T-helper 2 cell (primary cell): ENCODE measurements at places on chromosomes 4 and X.

GRCh38 chr4:155809835-155810234 is 51.0 kb downstream of the GUCY1B1 start:
- DNase-seq: no peak

DNA sequence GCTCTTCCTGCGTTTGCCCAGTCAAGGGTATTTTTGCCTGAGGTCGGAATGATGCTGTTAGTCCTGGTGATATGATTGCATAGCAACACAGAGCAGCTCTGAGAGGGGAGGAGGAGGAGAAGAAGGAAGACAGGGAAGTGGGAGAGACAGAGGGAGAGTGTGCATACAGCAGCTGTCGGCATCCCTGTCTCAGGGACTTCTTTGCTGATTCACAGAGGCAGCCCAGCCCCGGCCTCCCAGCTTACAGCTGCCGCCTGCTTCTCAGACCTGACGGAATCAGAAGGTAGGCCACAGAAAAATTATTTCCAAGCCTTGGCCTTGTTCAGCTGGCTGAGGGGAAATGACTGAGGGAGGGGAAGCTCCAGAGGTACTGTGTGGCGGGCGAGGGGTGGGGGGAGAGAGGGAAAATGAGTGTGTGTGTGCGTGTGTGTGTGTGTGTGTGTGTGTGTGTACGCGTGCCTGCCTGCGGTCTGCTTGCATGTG is 319 bp downstream of the DRP2 start:
- DNase-seq: no peak

DNA sequence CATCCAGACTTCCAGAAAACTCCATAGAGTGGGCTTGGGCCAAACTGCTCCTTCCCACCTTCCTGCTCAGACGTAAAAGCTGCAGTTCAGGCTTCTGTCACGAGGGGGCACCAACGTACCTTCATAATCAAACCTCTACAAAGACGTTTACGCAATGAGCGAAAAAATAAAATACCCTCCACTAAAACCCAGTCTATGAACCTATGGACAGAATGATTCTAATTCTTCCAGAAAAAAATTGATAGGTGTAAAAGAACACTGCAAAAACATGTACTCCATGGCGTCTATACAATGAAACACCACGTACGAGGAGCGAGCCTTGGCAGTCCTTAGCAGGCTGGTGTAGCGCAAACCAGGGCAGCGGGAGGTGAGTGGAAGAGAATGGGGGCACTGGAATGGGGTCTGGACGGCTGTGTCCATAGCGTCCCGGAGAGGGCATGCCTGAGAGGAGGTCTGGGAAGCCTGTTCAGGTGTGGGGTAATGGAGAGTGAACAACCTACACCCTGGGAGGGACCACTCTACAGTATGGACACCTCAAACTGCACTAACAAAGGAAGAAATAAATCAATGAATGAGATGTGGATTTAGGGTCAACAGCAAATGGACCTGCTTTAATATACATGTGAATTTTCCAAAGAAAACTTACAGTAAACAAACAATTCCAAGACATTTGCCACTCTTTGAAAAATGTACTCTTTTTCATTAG is 14.4 kb upstream of the RAB40A start:
- peak; percentile 44 for DNase-seq

DNA sequence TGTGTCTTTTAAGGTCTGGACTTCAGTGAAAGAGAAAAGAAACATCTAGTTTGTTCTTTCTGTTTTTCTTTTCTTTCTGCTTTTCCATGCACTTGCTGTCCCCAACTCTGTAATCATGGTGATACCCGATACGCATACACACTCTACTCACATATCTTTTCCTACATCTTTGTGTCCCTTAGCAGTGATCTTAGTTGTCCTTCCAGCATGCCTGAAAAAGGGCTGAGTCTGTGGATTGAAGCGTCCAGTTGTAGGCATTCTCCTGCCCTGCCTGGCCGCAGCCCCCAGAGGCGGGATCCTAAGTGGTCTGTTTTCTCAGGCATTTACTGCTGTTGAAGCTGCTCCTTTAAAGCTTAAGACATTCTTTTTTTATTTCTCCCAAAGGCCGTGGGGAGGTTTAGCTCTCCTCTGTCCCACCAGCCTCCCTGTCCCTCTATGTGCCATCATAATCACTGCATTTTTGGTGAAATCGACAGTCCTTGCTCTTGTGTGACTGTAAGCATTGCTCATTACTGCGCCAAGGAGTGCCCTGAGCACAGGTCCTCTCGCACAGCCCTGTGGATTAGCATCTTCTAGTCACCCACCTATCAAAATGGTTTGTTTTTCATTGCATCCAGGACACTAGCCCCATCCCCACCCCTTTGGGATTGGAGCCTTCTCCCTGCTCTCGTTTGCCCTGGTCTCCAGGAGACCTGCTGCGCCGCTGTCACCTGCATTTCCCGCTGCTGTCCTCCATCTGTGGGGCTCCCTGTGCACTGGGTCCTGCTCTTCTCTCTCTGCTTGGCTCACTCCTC is 4.4 kb downstream of the RGS12 start:
- DNase-seq: no peak

GRCh38 chrX:15207384-15207783 is 62.5 kb downstream of the ASB9 start:
- DNase-seq: no peak

GRCh38 chrX:97310373-97310772 is 426.7 kb downstream of the RPA4 start:
- DNase-seq: no peak
